GM23248 (cell line): ENCODE measurements at places on chromosomes 3 and 15.

GRCh38 chr15:39127151-39127790 is 453.6 kb upstream of the THBS1 start:
- DNase-seq = peak; percentile 35

DNA sequence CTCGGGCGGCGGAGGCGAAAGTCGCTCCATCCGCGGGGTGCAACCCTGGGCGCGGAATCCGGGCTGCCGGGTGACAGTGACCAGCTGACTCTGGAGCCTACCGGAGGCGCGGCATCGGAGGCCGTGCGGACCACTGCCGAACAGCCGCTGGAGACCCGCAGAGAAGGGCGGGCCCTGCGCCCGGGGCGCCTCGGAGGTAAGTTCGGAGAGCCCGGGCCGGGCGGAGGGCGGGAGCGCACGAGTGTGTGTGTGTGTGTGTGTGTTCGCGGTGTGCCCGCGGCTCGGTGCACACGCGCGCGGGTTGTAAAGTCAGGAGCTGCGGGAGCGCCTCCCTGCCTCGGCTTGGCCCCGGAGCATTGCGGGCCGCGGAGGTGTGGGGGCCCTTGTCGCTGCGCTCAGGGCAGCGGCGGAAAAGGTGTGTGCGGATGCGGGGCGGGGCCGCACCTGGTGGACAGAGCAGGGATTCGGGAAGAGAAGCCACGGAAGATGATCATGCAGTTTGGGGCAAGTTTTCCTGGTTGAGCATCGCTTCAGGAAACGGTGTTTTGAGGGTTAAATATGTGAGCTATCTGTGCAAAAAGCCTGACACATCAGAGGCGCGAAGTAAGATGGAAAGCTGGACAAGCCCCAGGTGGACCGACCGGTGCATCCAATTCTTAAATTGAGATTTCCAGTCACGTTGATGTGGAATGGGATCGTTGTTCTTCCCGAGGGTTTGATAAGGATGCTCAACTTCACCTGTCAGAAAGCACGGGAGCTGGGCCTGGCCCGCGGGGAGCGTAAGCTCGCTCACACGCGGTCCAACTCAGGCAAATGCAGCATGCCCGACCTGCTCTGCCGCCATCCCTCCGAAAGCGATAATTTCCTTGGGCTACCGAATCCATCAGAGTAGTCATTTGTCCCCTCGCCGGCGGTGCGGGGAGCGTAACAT is 474 bp downstream of the MINAR1 start:
- DNase-seq = peak; percentile 42

- DNase-seq = peak; percentile 15
These were observed 171.1 kb upstream of the ICE2 start for GRCh38 chr15:60649845-60650548.

DNA sequence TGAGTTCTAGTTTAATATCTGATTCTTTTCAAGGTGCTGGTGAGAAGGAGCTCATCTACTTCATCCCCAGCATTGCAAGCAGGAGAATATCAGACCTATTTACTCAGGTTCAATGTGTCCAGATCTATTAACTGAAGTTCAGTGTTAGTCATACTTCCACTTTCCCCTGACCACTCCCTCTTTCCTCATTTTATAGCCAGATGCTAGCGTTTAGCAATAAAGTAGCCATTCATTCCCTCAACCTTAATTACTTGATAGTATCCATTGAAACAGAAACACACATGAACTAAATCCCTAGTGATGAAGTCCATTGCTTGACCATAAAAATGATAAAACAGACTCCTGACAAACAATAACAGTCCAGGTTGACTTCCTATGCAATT is 60.0 kb downstream of the RPL22L1 start:
- peak; percentile 70 for DNase-seq

- no peak for DNase-seq
These were observed 32.4 kb upstream of the SPPL2A start for GRCh38 chr15:50797926-50798325.

GRCh38 chr15:66505818-66506217 is 692 bp downstream of the ZWILCH start:
- no peak for DNase-seq

DNA sequence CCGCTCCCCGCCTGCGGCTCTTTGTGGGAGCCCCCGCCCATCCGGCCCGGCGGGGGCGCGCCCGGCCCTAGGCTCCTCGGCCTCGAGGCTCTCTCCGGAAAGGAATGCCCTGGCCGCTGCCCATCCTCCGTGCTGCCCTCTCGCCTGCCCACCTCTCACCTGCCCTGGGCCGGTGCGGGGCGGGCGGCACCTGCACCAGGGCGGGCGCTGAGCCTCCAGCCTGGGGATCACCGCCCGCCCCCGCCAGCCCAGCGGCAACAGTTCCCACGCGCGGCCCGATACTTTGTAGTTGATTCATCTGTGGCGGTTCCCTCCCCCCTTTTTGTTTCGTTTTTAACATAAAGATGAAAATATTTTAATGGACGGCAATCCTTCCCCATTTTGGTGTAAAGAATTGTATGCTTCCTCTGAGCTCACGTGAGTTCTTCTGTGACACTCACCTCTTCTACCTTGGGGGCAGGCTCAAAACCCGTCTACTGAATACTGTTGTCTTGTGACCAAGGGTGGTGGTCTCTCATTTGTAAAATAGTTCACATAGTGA is 1.9 kb downstream of the KLF13 start:
- peak; percentile 89 for DNase-seq

GRCh38 chr3:165885558-165886270 is 48.5 kb upstream of the BCHE start:
- no peak for DNase-seq

- DNase-seq = no peak
These were observed 85.1 kb downstream of the ZBTB20 start for GRCh38 chr3:115062009-115062408.

- peak; percentile 10 for DNase-seq
These were observed 1.2 kb downstream of the SIDT1 start for GRCh38 chr3:113533534-113533892.

GRCh38 chr3:119302697-119303551 is 8.7 kb downstream of the ARHGAP31 start:
- DNase-seq = no peak

GRCh38 chr15:70196372-70197316 is 98.9 kb upstream of the TLE3 start:
- peak; percentile 92 for DNase-seq

- peak; percentile 39 for DNase-seq
These were observed 13.0 kb downstream of the TGM5 start for GRCh38 chr15:43253431-43254403.

DNA sequence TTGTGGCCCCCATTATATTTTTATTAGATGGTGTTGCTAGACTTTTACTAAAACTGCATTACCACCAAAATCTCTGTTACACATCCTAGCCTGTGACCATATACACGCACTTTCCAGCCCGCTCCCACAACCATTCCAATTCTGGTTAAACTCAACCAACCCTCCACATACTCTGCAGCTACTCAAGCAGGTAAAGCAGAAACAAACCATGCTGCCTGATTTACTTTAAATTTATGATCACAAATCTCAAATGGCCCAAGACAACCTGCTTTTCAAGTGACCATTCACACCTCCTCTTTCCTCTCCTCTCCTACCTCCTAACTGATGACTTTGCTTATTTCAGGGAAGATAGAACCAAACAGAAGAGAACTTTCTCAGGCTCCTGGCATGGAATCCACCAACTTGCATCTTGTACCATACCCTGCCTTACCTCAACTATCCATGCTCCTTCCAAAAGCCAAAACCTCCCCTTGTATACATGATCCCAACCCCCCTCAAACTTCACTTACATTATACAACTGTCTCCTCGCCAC is 18.5 kb downstream of the ULK4 start:
- no peak for DNase-seq
